ENCODE measurements at places on chromosomes 7 and 10. TPM values are rescaled to one million over a fixed set of nuclear protein-coding genes. Genes with fewer than 3 reads are reported as not detected.
A peak's percentile ranks its signal among the peaks of the same experiment; 100 is the strongest.

- DNase-seq, result no peak
Measured at GRCh38 chr10:22029445-22030236, 26.1 kb upstream of the DNAJC1 start.

DNA sequence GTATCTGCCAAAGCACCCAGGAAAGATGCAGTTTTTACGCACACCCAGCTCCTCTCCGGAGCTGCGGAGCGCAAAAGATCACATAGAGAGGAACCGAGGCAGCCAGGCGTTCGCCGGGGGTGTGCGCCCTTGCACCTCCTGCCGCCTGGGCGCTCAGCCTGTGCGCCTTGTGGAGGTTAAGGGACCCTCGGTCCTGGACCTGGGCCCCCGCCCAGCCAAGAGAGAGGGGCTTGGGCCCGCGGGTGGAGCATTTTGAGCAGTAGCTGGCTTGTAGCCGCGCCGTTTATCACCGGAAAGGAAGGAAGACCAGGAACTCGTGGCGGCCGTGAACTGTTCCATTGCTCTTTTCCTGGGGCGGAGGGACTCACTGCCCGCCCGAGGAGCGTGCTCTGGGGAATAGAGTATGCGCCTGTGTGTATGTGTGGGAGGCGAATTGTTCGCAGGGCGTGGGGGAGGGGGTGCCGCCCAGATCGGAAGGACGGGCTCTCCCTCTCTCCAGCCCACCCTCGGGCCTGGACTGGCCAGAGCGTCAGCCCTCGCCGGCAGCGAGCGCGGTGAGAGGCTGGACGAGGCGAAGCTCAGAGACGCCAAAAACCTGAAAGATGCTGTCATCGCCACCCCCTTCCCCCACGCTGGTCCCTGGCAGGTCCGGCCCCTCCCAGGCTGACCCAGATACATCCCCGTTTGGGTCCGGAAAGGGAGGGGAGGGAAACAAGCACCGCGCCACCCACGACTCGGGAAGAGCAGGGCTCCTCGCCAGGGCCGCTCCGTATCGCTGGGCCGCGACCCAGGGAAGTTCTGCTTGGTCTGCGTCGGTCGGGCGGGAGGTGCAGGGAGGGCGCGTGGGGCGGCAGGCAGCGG lies 1.2 kb upstream of the WNT2 start:
- no peak for DNase-seq

DNA sequence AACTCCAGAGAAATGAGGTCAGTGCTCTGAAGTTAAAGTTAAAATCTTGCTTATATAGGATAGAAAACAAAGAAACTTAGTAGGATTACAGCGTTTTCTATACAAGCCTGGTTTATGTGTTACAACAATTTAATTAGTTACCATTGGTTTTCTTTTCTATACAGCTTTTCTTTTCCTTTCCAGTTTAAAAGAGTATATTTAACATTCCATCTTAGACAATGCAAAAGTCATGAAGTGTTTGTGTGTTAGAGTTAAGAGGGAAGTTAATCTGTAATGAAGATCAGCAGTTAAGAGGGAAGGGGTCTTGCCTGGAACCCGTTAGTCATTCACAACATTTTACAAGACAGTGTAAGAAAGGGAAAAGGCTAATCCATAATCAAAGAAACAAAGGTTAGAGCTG lies 338.3 kb downstream of the OTUD1 start:
- no peak for DNase-seq

- no peak for DNase-seq
Measured at GRCh38 chr7:84073186-84073875, 121.3 kb downstream of the SEMA3A start.

GRCh38 chr7:157966490-157966889 lies 621.1 kb downstream of the PTPRN2 start:
- no peak for DNase-seq

DNA sequence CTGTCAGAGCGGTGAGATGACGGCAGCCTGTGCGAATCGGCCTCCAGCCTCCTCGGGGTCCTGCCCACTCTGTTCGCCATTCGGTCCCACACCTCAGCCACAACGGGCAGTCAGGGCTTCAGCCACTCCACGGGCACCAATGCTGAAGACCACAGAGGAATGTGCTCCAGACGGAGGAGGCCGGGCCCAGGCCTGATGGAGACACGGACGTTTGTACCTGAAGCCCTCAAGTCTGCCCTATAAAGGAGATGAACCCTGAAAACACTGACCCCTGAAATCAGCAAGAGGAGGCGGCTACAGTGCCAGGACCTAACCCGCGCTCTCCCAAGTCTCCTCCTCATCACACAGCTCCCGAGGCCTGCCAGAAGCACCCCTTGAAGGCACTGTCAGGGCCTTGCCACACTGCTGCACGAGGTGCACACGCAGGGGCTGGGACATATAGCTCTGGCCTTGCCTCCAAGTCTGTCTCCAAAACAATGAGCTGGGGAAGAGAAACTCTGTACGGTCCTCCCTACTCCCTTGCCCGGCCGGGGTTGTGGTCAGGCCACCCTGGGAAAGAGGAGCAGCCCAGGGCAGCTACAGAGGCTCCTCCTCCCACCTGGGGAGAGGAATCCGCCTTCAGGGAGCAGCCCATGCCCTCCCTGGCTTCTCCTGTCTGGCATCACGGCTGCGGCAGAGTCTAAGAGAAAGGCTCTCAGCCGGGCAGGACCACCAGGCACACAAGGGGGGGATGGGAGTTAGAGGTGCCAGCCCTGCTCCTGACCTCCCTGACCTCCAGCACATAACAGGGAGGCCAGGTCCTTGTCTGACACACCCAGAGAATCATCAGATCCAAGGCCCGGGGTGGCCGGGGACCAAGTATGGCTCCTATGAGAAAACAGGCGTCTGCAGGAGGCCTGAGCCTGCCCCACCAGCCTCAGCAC lies 310.1 kb downstream of the PTPRN2 start:
- no peak for DNase-seq

- no peak for DNase-seq
Measured at GRCh38 chr10:13206091-13206490, 28.1 kb downstream of the UCMA start.

GRCh38 chr10:110918269-110918642 lies 724 bp downstream of the BBIP1 start:
- peak; percentile 91 for DNase-seq

- no peak for DNase-seq
Measured at GRCh38 chr10:113015201-113015600, 65.2 kb downstream of the TCF7L2 start.

GRCh38 chr10:10233229-10233628 lies 784.4 kb upstream of the CELF2 start:
- DNase-seq, result no peak

GRCh38 chr7:138258197-138258559 lies 181.9 kb downstream of the AKR1D1 start:
- no peak for DNase-seq

GRCh38 chr10:132593389-132593788 lies 55.8 kb downstream of the INPP5A start:
- no peak for DNase-seq

DNA sequence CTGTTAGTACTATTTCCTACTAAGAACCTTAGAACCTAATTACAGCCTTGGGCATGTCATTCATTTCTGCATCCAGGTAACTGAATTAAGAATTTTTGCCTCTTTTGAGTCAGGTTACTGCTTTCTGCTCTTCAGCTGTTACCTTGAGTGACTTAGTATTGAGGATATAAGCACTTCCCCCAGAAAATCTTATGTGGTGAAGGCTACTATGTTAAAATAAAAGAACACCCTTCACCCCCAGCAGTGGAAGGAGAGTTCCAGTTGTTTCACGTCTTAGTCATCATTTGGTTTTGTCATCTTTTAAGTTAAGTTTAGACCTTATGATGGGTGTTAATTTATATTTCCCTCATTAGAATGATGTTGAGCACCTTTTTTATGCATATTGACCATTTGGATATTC lies 82.8 kb downstream of the GLCCI1 start:
- no peak for DNase-seq

DNA sequence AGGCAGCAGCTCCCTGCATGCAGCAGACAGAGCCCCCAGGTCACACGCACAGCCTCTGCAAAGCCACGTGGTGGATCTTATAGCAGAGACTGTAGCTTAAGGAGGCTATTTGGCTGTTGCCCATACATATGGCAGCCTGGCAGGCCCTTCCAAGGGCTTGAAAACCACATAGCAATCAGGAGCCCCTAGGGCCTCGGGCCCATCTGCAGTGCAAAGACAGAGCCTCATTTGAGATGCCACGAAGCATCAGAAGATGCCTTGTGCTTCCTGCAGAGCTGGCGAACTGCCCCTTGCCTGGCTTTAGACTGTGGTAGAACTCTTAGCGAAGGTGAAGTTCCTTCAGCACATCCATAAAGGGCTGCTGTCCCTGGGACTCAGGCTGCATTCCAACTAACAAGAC lies 309.9 kb downstream of the GRID1 start:
- no peak for DNase-seq

GRCh38 chr10:52668024-52668423 lies 104.6 kb downstream of the MBL2 start:
- no peak for DNase-seq

DNA sequence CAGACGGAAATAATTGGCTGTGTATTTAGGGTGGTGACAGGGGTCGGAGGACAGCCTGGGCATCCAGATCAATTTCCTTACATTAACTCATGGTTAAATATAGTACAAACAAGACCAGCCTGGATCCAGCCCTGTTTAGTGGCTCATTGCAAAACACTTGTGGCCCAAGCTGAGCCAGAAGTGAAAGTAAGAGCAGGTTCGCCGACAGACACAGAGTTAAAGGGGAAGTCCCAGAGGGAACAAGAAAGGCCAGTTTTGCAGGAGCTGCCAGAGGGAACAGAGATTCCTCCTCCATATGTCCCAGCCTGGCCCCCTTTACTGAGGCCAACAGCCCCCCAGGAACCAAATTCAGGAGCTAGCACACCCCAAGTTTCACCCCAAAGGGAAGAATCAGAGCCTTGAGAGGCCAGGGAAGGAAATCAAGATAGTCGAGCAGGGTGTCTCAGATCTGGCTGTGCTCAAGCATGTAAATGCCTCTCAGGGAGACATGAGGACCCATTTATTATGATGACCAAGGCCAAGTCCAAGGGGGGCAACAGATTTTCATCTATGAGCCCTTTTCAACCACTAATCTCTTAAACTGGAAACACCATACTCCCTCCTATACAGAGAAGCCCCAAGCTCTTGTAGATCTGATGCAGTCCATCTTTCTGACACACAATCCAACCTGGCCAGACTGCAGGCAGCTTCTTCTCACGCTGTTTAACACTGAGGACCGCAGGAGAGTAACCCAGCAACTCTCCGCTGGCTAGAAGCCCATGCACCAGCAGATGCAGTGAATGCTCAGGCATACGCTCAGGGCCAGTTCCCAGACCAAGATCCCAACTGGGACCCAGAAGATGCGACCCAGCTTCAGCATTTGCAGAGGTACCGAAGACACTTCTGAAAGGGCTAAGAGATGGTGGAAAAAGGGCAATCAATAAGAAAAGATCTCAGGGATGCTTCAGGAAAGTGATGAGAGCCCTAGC lies 15.9 kb upstream of the ADCK2 start:
- DNase-seq, result peak; percentile 47

DNA sequence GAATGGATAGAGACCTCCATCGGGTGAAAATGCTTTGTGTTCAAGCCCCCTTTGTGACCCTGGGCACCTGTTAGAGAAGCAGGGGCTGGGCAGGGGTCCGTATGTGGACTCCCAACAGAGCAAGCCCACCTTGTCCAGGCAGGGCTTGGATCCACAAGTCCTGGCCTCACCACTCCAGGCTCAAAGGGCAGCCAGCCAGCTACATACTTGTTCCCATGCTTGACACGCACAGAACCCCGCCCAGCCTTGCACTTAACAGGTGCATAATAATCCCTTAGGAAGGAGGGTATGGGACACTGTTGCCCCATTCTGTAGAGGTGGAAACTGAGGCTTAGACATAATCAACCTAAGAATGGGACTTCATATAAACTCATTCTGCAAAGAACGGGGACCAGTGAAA lies 160.6 kb downstream of the PRKAG2 start:
- DNase-seq, result no peak

- DNase-seq, result no peak
Measured at GRCh38 chr7:113936982-113937381, 18.2 kb upstream of the PPP1R3A start.

DNA sequence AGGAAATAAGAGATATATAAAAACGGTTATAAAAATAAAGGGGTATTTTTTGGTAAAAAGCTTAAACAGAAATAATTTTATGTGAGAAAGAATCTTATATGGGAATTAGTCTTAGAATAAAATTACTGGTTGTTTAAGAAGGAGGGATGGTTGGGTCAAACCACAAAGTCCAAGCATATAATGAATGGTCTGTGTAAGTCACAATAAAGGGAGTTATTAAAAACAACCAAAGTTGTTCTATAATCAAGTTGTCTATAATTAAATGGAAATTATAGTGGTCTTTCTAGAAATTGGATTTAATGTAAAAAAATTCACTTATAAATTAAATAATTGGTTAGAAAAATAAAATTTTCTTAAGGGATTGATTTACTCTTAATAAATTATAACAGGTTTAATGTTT lies 304.8 kb downstream of the POM121L12 start:
- no peak for DNase-seq

GRCh38 chr10:99708428-99709012 lies 23.4 kb downstream of the COX15 start:
- no peak for DNase-seq

DNA sequence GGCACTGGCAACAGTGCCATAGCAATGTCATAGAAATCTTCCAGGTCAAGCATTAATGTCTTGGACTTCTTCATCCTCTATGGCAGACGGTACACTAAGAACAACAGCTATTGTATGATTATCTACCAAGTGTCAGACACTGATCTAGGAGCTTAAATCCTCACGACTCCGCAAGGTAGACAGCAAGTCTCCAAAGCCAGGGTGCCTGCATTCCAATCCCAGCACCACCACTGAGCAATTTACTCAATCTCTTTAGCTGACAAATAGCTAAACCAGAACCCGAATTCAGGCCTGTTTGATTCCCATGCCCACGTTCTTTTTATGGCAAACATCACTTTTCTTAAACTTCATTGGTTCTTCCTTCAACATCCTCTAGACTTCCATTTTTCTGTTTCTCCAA lies 31.8 kb downstream of the DNMBP start:
- no peak for DNase-seq

DNA sequence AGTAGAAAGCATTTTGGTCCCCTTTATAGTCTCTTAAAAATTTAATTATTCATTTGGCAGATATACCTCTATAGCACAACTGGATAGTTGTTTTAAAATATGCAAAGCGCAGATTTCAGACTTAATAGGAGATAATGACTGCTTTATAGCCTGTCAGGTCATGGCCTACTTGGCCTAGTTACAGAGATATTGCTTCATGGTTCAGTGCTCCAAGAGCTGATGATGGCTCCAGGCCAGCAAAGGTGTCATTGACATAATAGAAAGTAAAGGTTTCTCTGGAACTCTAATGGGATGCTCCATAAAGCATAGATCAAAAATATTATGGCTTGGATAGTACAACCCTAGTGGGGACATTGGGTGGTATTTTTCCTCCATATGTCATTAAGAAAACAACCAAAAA lies 285.7 kb downstream of the NXPH1 start:
- no peak for DNase-seq

Gene ELOVL3
- total RNA-seq, result not detected

Gene PTN
- total RNA-seq, result not detected

Gene CPA4
- total RNA-seq, result not detected

Gene ZFYVE27
- 32.4 TPM for total RNA-seq

Gene ACTL6B
- total RNA-seq, result not detected

Gene TMEM176A
- total RNA-seq, result not detected

Gene TAS2R3
- total RNA-seq, result 1.5 TPM

Gene PRKCQ
- total RNA-seq, result 69.3 TPM

Gene PDZD7
- total RNA-seq, result 1.9 TPM

Gene NOS3
- total RNA-seq, result 27.7 TPM

Gene PRF1
- 136 TPM for total RNA-seq
